Stimulated activated CD4-positive, alpha-beta T cell treated with anti-CD3 and anti-CD28 coated beads, Interleukin-4, amount 100 ng/mL, for 4 hours (primary cell): ENCODE measurements at places on chromosomes 3 and 15.

GRCh38 chr15:92159906-92160841, 233.5 kb upstream of the ST8SIA2 start:
- no peak for DNase-seq

GRCh38 chr3:77025471-77025870, 14.4 kb upstream of the ROBO2 start:
- DNase-seq, result no peak

GRCh38 chr15:101078669-101079323, 159.6 kb downstream of the LRRK1 start:
- DNase-seq, result no peak

GRCh38 chr15:40081691-40082194, 26.9 kb downstream of the BMF start:
- no peak for DNase-seq

DNA sequence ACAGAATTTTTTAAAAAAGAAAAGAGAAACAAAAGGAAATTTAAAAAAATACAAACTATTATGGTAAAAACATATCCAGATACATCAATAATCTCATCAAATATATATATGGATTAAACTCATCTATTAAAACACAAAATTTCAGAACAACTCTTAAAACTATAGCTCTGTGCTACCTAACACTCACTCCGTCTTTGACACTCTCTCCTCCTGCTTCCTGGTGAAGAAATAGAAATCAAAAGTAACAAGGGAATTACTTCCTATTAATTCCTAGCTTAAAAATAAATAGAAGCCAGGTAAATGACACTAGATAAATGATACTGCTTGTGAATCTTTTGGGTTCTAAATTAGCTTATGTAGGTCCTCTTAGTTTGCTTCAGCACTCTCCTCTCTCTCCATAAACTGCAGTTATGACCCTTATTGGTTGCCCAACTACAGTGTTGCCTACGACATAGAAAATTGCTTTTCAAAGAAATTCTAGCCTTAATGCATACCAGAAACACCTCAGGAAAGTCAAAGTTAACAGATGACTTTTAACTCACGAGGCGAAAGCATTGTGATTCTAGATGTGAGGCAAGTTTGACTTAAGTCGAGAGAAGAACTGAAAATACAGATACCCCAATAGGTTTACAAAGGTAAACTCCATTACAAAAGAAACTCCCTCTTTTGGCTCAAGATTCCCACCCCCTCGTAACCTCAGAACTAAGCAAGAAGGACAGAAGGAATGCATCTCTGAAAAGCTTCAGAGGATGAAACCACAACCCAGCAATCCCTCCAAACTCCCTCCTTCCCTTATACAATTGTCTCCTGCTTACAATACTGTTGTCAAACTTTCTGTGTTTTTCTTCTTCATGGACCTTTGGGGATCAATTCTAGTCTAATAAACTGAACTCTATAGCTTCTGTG, 394.7 kb downstream of the FGF12 start:
- DNase-seq, result no peak

GRCh38 chr3:141231952-141232823, 563 bp downstream of the PXYLP1 start:
- no peak for DNase-seq

- DNase-seq, result no peak
Observed at GRCh38 chr15:63826528-63826927, 7.2 kb downstream of the HERC1 start.

- no peak for DNase-seq
Observed at GRCh38 chr15:97914711-97915110, 45.8 kb upstream of the ARRDC4 start.

GRCh38 chr15:36595611-36596010, 16.2 kb downstream of the CDIN1 start:
- no peak for DNase-seq

- DNase-seq, result no peak
Observed at GRCh38 chr3:128992926-128993460, 883 bp downstream of the CFAP92 start.

GRCh38 chr3:42868841-42869240, 6.8 kb downstream of the CYP8B1 start:
- no peak for DNase-seq

- no peak for DNase-seq
Observed at GRCh38 chr3:117217760-117218316, 508.3 kb downstream of the TUSC7 start.

- DNase-seq, result no peak
Observed at GRCh38 chr3:35772381-35773015, 133.2 kb downstream of the ARPP21 start.

- DNase-seq, result no peak
Observed at GRCh38 chr15:66043264-66043663, 174.0 kb downstream of the RAB11A start.

- DNase-seq, result no peak
Observed at GRCh38 chr15:70556151-70556741, 207.1 kb downstream of the UACA start.

DNA sequence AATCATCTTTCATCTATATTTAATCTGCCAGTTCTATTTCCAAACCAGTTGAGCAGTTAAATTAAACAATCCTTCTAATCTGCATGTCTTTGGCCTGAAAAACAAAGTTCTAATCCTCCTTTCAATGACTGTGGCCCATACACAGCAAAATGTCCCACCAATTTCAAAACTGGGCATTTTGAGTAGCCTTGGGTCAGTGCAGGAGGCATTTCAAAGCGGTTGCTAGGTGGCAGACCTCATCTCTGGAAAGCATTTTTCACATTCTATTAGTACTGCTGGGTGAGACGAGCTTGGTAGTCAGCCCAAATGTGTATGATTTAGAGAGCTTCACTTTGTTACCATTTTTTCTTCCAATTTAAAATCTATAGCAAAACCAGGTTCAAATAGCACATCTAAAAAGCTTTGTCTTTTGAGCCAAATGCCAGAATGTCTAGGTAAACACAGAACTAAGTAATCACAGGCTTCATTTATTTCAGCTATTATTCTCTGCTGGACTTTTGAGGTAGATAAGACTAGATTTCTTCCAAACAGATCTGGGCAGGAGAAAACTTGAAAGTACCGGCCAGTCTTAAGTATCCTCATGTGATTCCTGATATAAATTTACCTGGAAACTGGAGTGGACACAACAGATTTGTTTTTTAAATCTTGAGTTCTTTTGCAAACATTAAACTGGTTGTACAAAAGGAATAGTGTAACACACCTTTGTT, 8.9 kb upstream of the ARHGEF26 start:
- DNase-seq, result no peak

GRCh38 chr3:52891615-52892081, 5.7 kb downstream of the STIMATE start:
- DNase-seq, result no peak

GRCh38 chr15:33894193-33894592, 74.1 kb upstream of the CHRM5 start:
- no peak for DNase-seq

GRCh38 chr3:161673866-161674265, 177.3 kb downstream of the OTOL1 start:
- no peak for DNase-seq

DNA sequence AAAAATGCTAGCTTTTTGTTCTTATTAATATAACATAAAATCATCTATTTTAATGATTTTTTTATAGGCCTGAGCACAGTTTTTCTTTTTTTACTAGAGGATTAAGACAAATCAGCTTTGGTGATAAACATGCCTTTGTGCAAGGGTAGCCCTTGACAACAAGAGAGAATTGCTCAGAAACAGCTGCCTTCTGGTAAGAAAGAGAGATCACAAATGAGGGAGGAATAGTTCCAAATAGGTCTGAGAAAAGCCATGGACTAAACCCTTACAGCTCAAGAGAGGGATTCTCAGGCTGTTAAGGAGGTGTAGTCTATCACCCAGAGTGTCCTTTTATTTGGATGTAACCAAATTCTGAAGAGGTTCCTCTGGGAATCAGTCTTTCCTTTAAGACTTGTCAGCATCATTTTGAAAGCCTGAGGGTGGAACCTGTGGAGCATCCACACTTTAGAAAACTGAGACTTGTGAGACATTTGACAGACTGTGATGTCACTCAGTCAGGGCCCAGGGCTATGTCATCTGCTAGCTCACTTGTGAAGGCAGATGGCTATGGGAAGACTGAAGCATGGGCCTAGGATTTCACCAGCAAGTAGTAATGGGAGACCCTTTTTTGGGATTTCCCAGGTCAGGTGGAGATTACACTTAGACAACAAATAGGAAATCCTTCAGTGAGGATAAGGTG, 102.9 kb upstream of the KCNAB1 start:
- DNase-seq, result no peak
